Natural killer cell (primary cell): ENCODE measurements at places on chromosomes 2 and 18. TPM values are rescaled to one million over a fixed set of nuclear protein-coding genes. Genes with fewer than 3 reads are reported as not detected.

- no peak for DNase-seq
Measured at GRCh38 chr2:65724336-65724735, 291.9 kb upstream of the SPRED2 start.

DNA sequence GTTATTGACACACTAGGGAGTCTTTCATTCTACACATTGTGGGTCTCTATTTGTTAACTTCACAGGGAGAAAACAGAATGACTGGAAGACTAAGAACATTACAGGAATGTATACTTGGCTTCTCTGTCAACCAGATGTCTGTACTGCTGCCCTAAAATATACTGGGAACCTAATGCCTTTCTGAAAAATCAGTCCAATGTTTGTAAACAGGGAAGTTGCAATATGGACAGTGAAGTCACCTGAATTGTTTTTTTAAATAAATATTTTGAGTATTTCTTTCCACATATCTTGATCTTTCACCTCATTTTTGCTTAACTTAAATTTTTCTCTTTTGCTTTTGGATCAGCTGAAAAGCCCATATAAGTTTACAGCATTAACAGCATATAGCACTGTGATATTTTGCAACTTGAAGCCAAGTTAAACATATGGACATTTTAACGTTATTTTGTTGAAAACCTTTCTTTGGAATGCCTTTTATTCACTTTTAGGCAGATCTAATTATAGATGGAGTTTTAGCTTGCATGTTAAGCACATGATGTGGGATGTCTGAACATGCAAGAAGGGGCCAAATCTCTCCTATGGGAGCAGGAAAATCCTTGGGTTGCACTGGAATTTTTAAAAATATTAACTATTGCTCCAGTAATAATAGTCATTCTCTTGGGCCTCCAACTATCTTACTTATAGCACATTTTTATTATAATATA, 137.7 kb upstream of the TWIST2 start:
- no peak for DNase-seq

GRCh38 chr2:151186011-151186410, 75.7 kb downstream of the RBM43 start:
- DNase-seq, result no peak

DNA sequence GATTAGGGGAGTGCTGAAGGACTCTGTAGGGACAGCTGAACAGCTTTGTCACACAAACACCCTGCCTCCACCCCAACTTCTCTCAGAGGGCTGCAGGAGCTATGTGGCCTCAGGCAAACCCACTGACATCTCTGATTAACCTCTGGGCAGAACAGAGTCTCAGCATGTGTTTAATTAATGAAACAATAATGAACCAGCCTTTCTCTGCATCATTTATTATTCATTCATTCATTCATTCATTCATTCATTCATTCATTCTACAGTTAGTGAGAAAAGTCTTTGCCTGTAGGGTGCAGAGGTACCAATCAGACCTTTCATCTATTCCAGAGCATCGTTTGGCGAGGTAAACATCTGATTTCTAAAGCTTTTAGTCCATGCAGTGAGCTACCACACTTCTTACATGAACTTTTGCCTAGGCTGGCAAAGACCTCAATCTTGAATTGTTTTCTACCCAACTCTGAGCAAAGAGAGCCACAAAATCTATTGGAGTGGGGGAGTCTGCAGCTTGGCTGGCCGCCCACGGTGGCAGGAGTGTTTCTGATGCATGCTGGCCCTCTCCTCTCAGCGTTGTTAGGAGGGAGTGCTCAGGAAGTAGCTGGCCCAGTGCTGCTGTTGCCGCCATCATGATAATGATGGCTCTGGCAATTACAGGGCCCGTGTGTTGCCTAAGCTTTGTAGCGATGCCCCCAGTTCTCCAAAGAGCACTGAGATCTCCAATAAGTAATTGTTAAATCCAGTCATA, 198.9 kb downstream of the SMAD7 start:
- DNase-seq, result no peak

DNA sequence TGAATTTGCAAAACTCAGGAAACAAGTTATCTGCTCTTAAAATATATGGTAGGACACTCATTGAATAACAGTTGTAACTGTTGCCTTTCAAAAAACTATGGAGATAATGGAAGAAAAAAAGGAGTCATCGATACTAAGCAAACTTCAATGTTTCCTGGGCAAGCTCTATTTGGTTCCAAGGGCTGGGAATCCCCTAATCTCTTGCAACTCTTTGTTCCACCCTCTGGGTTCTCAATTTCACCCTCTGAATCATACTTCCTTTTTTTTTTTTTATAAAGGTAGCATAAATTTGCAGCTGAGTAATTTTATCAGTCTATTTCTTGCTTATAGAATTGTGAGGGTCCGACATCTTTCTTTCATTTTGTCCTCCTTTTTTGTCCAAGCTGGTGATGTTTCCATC, 36.7 kb downstream of the SLC9A4 start:
- DNase-seq, result no peak

- DNase-seq, result no peak
Measured at GRCh38 chr2:111117598-111118480, 2.9 kb upstream of the BCL2L11 start.

DNA sequence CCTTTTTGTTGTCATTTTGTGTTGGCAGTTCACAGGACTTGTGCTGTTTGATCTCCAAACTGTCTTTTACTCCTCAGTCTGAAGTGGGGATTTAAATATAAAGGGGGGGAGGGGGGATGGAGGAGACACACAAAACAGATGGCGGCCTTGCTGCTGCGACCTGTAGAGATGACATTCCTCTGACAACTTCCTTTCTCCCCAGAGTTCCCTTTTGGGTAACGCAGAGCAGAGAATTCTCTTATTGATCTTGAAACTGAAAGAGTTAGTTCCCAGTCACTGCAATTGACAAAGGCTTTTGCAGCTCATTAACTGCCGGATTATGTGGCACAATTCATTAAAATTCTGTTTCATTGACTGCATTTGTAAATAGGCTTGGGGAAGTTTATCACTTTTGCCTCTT, 279.3 kb downstream of the TSN start:
- DNase-seq, result no peak

DNA sequence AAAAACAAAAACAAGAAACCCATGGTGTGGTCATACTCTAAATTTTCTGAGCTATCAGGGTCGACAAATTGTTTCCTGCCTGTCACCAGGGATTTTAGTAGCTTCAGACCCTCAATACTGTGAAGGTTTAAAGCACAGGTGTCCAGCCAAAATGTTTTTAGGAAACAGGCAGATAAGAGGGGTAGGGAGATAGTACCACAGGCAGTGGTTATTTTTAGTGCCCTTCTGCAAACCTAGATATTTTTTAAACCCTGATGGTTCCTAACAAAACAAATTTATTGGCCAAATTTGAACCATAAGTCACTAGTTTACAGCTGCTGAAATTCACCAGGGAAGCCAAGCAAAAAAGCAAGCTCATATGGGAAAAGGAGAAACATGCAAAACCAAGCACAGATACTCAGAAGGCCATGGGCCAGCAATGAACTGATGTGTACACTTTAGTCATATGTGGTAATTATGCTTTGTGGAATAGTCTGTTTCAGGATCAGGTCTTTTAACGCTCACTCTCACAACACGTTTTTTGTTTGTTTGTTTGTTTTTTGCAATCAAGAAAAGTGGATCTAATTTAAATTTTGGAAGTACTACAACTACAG, 156.8 kb upstream of the STK17B start:
- DNase-seq, result no peak

GRCh38 chr2:16073921-16074425, 133.6 kb downstream of the MYCN start:
- DNase-seq, result no peak

GRCh38 chr2:147135376-147135775, 709.5 kb upstream of the ACVR2A start:
- no peak for DNase-seq

DNA sequence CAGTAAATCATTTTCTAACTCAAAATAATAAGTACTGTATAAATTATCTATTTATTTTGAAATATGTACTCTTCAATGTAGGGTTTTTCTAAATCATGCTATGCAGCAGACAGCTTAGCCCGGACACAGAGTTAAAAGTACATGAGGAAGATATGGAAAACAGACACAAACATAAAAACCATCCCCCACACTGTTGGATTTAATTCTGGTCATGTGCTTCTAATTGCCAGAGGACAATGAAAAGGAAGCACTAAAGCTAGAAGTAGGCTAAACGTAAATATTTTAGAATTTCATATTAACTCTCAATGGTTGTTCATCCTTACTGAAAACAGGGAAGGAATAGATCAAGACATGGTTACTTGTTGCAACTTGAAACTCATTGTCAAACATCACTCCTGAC, 420.7 kb downstream of the ERBB4 start:
- no peak for DNase-seq

DNA sequence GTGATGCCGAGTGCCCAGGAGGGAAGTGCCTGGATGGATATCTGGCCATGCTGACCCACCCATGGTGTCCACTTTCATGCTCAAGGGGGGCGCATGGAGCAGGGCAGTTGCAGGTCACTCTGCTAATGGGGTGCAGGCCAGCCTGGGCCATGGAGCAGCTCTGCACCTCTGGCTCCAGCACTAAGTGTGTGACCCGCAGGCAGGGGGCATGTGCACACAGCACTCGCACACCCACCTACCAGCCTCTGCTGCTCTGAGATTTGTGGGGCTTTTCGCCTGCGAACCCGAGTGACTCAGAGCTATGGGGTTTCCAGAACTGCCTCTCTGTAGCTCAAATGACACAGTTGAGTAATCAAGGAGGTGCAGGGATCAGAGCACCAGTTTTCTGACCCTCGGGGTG, 66.2 kb downstream of the CYP26B1 start:
- no peak for DNase-seq

DNA sequence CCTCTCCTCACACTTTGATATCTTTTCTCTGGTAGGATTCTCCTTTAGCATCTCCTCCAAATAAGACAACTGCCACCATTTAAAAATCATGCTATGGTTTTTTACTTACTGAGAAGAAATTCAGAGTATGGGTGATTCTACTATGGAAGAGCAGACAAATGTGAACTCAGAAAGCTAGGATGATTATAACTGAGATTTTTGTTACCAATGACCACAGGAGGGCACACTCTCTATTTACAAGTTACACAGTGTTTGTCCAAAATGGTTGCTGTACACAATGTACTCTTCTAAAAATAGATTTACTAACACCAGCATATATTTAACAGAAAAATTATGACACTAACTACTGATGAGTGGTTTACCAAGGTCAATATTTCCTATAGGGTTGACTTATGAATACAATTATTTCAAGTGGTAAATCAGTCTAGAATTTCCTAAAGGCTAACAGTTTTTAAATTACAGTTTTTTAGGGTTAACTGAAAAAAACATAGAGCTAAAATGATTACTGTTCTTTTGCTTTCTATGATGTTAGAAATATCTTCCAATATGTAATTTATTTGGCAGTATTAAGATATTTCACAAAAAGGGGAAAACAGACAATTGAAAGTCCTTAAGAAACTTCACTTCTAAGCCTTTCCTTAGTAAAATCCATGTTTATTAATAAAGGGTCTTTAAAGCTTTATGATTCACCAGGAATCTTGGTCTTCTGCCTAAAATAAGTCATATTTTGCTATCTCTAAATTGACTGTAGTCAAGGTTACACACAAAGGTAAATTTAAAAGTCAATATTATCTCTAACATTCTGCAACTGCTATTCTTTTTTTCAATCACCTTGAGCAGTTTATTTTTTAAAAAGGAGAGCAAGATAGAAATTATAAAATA, 57.2 kb downstream of the MAP4K3 start:
- no peak for DNase-seq

DNA sequence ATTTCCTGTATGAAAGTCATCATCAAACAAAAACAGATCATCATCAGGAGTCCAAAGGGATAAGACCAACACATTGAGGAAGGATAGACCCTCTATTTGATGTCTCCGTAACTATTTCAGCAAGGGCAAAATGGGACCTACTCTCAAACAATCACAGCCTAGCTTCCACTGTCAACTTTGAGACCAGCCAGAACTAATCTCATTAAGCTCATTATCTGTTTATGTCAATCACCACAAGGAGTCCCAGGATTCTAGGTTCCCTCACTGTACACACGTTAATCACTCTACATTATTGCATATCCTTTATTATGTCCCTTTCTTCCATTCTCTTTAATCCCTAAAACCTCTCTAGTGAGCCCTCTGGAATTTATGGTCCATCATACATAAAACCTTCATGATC, 370.3 kb upstream of the LINC00305 start:
- no peak for DNase-seq

DNA sequence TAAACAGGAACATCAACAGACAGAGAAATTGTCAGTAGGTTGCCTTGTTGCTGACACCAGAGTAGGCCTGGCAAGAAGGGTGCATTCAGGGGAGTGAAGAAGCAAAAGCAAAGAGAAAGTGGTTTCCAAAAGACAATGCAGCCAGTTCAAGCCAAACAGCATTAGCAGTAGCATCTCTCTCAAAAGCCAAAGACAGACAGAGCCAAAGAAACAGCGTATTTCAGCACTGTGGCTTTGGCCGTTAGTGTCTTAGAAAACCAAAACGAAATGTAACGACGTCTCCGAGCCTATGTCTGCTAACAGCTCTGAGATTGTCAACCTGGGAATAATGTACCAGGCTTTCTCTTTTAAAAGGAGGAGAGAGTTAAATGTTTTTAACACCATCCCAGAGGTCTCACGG, 178.6 kb downstream of the NRP2 start:
- no peak for DNase-seq

- no peak for DNase-seq
Measured at GRCh38 chr2:239609162-239609561, 208.3 kb upstream of the HDAC4 start.

GRCh38 chr2:19747310-19748072, 154.3 kb downstream of the TTC32 start:
- DNase-seq, result no peak

GRCh38 chr2:96330407-96330806, 5.2 kb upstream of the NCAPH start:
- DNase-seq, result no peak

GRCh38 chr2:222862106-222862908, 1.5 kb downstream of the ACSL3 start:
- DNase-seq, result no peak

DNA sequence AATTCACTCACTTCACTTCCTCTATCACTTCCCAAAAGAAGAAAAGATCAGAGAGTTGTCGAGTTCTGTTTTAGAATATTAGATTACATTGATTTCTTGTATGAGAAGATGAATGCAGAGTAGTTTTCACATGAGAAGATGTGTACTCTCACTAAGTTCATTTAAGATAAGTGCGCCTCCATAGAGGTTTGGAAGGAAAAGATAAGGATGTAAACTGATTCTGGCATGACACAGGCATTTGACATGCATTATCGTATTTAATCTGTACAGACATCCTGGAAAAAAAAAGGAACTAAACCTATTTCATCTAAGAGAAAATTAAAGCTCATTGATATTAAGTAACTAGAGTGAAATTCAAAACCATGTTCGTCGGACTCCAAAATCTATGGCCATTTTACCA, 152.2 kb upstream of the CRIM1 start:
- no peak for DNase-seq

The VAMP5 gene
- 50.7 TPM for total RNA-seq

The TRIP12 gene
- total RNA-seq, result 325 TPM

The PTGR3 gene
- 27.4 TPM for total RNA-seq

The GALNT13 gene
- not detected for total RNA-seq

The HOXD13 gene
- not detected for total RNA-seq

The CPO gene
- not detected for total RNA-seq

The RBM44 gene
- total RNA-seq, result 5.0 TPM
